CD4-positive, alpha-beta memory T cell (primary cell): ENCODE measurements at places on chromosomes 11 and 22. TPM values are rescaled to one million over a fixed set of nuclear protein-coding genes. Genes with fewer than 3 reads are reported as not detected.

The OR10V1 gene
- not detected for total RNA-seq

The TCN1 gene
- total RNA-seq: 0.38 TPM

The RAPSN gene
- 1.7 TPM for total RNA-seq

The PRRG4 gene
- not detected for total RNA-seq

The CHST1 gene
- not detected for total RNA-seq

The ADAMTS8 gene
- total RNA-seq: not detected

The FDXACB1 gene
- 3.9 TPM for total RNA-seq

The TUB gene
- 0.26 TPM for total RNA-seq

The RAB36 gene
- total RNA-seq: 0.33 TPM

- H3K27ac ChIP-seq: no peak overlapping the region
- H3K4me3 ChIP-seq: no peak overlapping the region
Measured at GRCh38 chr11:79617561-79617960, 176.7 kb upstream of the TENM4 start.

GRCh38 chr11:119330237-119330636, 4.1 kb upstream of the RNF26 start:
- H3K27ac ChIP-seq: no peak overlapping the region
- H3K4me1 ChIP-seq: peaks cover 11% of the 10 kb centered on the region

DNA sequence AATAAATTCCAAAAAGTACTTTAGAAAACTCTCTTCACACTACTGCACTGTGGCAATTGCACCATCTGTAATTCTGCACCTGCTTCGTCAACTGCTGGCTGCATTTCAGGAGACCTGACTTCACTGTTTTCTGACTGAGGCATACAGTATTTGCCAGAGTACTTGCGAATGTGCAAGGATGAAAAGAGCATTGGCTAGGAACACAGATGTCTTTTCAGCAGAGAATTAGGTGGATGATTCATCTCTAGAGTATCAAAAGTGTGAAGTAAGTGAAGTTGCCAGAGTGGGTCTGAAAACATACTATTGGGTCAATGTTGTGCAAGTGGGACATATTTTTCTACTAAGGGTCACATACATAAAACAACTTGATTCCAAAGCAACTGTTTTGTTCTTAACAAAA, 427.5 kb upstream of the CCDC90B start:
- H3K36me3 ChIP-seq: no peaks in the 10 kb centered on the region
- H3K4me3 ChIP-seq: no peak overlapping the region

DNA sequence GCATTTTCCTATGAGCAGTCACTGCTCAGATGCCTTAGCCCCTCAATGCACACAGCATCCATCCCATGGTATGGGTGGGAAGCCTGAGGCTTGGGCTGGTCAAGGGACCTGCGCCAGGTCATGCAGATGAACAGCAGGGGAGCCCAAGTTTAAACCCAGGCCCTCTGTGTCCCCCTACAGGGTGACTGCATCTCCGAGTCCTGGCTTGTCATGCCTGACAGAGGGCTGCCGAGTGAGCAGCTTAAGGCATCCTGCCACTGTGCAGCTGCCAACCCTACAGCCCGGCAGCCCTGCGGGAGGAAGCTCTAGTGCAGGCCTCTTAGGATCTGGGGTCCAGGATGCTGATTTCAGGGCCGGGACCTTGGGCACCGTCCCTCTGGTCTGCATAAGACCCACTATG, 10.0 kb downstream of the IL2RB start:
- peaks cover 28% of the 10 kb centered on the region for H3K4me1 ChIP-seq
- no peak for DNase-seq

DNA sequence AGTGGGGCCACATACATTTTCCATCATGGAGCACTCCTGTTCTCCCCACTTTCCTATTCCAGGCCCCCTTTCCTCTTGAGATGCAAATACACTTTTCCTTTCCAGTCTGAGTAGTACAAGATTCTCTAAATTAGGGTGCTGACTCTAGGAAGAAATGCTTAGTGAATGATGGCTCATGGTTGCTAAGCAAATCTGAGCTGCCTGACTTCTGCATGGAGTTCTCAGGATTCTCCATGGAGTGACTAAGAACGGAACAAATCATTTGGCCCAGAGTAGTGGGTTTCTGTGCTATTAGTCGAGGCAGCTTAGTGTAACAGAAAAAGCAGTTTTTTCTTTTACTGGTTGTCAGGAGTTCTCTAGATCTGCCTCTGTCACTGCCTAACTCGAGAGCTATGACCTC, 65.4 kb upstream of the NTM start:
- H3K4me1 ChIP-seq: no peaks in the 10 kb centered on the region
- DNase-seq: no peak
- no peak overlapping the region for H3K4me3 ChIP-seq
- H3K27me3 ChIP-seq: no peaks in the 10 kb centered on the region

GRCh38 chr22:35472488-35472887, 68.1 kb upstream of the RASD2 start:
- DNase-seq: no peak
- H3K4me3 ChIP-seq: no peak overlapping the region
- no peak overlapping the region for H3K27ac ChIP-seq

DNA sequence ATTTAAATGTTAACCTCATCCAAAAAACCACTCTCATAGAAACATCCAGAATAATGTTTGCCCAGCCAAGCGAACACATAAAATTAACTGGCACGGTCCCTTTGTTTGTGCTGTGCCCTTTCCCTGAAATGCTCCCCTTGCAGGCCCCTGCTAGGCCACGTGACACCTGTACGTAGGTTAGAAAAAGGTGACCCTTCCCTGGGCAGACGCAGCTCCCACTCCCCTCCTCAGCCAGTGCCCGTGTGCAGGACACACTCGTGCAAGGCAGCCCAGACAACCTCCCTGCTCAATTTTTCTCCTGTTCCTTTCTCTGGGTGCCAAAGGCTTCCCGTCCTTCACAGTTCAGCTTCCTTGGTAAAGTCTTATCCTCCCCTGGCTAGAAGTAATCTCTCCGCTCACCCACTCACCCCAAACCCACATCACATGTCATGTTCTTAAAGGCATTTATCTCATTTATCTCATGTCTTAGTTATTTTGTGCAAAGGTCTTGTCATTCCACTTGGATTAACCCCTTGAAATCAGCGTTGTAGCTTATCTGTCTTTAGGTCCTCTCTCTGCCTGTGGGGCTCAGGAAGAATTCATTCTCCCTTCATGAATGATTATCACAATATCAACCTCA, 20.7 kb downstream of the FAM83F start:
- H3K27me3 ChIP-seq: no peaks in the 10 kb centered on the region
- no peak overlapping the region for H3K4me3 ChIP-seq
- no peak for DNase-seq
- H3K4me1 ChIP-seq: no peaks in the 10 kb centered on the region
- no peak overlapping the region for H3K27ac ChIP-seq
- H3K36me3 ChIP-seq: no peaks in the 10 kb centered on the region

DNA sequence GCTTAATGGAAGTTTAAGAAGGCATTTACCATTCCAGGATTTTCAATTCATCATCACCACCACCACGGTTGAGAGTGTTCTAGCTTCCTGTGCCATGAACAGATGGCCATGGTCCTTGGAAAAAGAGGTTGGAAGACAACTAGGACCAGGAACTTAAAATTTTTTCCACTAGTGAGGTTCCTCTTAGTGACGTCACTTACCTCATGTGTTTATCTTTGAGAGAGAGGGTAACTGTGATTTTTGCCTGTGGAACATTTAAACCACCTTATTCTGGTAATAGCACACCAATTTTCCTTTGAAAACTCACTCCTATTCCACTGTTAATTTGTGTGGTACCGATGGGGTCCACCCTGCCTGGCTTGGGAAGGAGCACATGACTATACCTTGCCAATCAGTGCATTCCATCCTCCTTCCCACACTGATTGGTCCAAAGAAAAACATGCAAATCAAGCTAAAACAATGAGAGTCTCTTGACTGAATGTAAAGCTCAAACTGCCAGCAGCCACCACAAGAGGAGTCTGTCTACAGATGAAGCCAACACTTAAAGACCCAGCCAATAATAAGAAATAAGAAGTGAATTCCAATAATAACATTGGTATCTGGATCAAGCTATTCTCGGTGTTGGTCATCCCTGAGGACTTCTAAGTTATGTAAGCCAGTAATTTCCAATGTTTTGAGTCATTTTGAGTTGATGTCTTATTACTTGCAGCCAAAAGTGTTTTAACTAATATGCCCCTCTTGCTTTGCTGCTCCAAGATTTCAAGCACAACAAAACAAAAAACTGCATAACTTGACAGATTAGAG, 111.8 kb downstream of the MPPED2 start:
- no peaks in the 10 kb centered on the region for H3K4me1 ChIP-seq
- no peak overlapping the region for H3K27ac ChIP-seq
- no peaks in the 10 kb centered on the region for H3K36me3 ChIP-seq
- H3K27me3 ChIP-seq: no peaks in the 10 kb centered on the region
- H3K4me3 ChIP-seq: no peak overlapping the region

DNA sequence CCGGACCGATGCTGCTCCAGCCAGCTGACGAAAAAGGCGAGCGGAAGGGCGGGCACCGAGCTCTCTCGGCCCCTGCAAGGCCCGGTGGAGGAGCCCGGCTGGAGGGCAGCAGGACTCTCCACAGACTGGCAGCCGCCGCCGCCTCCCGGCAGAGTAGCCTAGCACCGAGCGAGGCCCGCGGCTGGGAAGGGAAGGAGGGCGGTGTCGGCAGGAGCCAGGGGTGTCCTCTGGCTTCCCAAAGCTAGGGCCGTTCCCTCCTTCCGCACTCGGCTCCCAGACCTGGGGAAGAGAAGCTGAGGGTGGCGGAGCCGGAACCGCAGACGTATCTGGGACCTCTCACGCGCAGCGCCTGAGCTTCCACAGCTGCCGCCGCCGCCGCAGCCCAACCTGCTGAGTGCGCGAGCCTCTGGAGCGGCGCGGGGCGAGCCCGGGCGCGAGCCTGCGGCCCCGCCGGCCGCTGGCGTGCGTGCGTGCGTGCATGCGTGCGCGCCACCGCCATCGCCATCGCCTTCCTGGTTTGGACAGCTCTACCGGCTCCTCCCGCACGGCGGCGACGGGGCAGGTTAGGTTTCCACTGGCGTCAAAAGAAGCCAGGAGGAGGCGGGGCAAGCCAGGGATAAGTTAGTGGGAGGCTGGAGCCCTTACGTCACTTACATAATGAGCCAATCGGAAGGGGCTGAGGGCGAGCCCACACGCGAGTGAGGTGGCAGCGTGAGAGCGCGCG, at the start of gene RAB6A:
Gene RAB6A, minus strand, starts transcription at position 396 of the 724 bp plus-strand sequence. CDS start 439 bp downstream, outside the sequence.
- no peaks in the 10 kb centered on the region for H3K36me3 ChIP-seq
- DNase-seq: peak; percentile 100
- H3K27ac ChIP-seq: peak within 1 kb of the TSS; percentile 81
- H3K4me3 ChIP-seq: peak within 1 kb of the TSS; percentile 77
- H3K27me3 ChIP-seq: no peaks in the 10 kb centered on the region

GRCh38 chr11:88039476-88040147, 135.6 kb downstream of the RAB38 start:
- no peak for DNase-seq
- H3K4me1 ChIP-seq: no peaks in the 10 kb centered on the region
- H3K36me3 ChIP-seq: no peaks in the 10 kb centered on the region

DNA sequence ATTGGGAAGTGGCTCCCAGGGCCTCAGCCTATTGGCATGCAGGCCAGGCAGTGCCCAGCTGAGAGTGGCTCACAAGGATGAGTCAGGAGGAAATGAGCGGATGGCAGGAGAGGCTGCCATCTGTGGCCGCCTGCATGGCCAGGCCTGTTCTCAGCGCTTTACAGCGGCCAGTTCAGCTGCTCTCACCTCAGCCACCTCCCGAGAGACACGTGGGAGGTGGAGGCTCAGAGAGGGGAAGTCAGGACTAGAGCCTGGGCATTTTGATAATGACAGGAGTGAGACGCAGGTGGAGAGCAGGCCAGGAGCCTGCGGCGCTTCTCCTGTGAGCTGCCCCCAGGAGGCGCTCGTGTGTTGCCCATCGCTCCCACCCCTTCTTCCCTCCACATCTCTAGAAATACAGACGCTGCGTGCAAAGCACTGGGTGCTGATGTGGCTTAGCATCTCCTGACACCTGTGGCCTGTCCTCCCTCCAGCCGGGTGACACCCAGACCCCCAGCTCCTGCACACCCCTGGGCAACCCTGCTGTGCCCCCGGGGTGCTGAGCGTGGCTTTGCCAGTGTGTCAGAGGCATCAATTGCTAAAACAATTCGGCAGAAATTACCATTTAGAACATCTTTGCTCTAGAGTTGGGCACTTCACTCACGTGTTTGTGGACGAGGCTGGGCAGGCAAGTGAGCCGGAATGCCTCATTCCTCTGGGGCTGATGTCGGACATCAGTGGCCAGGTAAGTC, 21.4 kb upstream of the PANX2 start:
- no peak overlapping the region for H3K27ac ChIP-seq
- peak; percentile 75 for DNase-seq
- H3K27me3 ChIP-seq: no peaks in the 10 kb centered on the region

DNA sequence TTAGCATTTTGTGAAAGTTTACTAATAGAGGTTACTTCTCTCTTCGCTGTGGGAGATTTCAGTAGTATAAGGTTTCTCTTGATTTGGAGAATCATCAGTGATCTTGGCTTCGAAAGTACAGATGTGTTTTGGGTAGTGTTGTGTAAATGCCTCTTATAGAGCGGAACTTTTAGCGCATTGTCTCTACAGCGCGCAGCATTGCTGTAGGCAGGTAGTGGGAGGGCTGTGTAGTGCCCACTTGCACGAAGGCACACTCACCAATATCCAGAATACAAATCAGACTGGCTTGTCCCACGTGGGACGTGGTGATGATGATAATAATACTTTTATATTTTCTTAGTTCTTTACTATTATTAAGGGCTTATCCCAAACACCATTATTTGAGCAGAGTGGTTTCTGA, 51.4 kb downstream of the FAM83F start:
- no peak for DNase-seq
- no peaks in the 10 kb centered on the region for H3K27me3 ChIP-seq
- H3K4me3 ChIP-seq: no peak overlapping the region
- H3K4me1 ChIP-seq: peaks cover 49% of the 10 kb centered on the region

GRCh38 chr11:64185175-64185692, 737 bp upstream of the STIP1 start:
- H3K36me3 ChIP-seq: no peaks in the 10 kb centered on the region
- no peaks in the 10 kb centered on the region for H3K27me3 ChIP-seq
- DNase-seq: no peak
- peak overlapping the region; percentile 79 for H3K27ac ChIP-seq

DNA sequence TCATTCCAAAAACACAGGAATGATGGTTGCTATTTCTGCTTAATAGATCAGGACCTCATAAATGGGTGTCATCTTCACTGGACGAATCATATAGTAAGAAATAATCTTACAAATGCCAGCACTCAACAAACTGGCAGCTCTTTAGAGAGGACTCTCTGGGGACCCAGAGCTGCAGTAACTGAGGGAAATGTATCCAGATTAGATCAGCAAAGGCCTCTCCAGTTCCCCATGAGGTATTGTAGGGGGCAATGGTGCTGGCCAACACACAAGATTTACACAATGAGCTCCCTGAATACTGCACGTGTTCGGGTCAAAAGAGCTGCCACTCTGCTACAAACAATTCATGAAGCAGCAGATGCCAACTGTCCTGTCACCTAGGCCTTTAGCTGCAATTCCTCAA, 110.2 kb downstream of the RBFOX2 start:
- DNase-seq: no peak
- no peak overlapping the region for H3K4me3 ChIP-seq
- no peaks in the 10 kb centered on the region for H3K4me1 ChIP-seq
